GM12864 (cell line): ENCODE measurements at places on chromosomes 5 and 9.

GRCh38 chr5:160448886-160449285 lies 27.2 kb downstream of the PTTG1 start:
- DNase-seq = no peak

- no peak for DNase-seq
These were observed 292.7 kb downstream of the CWC27 start for GRCh38 chr5:65061250-65061973.

DNA sequence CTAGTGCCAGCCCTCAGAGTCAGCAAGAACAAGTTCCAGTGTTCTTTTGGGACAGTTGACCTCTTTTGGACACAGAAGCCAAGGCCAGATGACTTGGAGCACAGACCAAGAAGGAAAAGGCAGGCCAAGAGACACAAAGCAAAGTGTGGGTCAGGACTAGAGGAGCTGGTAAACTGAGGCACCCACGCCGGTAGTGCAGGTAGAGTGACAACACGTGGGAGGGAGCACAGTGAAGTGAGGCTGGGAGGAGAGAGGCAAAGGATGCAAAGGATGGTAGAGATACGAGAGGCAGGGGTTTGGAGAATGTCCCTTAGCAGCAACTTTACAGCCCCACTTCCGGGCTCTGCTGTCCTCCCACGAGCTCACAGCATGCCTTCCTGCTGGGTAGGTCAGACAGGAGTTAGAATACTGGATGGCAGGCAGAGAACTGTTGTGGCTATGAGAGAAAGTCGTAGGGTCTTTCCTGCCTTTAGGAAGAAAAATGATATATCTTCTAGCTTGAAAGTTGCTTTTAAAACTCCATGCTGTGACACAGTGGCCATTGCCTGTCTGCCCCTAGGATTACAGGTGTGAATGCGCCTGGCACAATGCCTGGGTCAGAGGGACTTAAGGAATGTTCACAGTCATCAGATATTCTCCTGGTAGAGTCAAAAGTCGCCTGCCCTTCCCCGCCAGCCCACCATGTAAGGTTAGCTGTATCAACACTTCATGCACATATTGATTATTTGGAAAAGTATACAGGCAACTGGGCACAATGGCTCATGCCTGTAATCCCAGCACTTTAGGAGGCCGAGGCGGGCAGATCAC lies 97.9 kb downstream of the PDE8B start:
- no peak for DNase-seq

GRCh38 chr9:36189976-36190375 lies 745 bp upstream of the CLTA start:
- DNase-seq = no peak

- no peak for DNase-seq
These were observed 370.0 kb downstream of the ZSWIM6 start for GRCh38 chr5:61701877-61702602.

DNA sequence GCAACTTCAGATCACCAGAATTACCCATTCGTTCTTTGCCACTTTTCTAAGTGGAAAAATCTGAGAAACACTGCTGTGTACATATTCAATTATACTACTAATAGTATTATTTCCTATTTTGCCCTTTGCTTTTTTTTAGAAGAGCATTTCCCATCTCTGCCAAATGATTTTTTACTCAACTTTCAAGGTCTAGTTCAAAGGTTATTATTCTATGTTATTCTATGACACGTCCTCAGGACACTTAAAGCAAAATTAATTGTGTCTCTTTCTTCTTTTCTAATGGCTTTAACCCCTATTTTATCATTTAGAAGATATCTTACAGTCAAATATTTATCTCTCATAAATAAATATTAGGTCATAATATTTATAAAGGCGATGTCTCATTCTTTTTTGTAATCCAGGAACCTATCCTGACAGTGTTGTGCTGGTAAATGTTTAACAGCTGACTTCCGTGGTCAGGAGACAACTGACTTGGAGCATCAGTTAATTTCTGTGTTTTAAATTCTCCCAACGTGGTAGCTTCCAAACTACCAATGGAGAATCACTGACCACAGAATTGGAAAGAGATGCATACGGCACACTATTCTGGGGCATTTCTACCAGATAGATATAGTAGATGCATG lies 375.2 kb downstream of the ARRDC3 start:
- no peak for DNase-seq
